ENCODE measurements at places on chromosomes 4 and X.
A peak's percentile ranks its signal among the peaks of the same experiment; 100 is the strongest.

GRCh38 chrX:26050099-26050498, 88.0 kb upstream of the MAGEB18 start:
- no peak for DNase-seq

- peak; percentile 41 for DNase-seq
Observed at GRCh38 chrX:116204932-116205331, 34.4 kb downstream of the AGTR2 start.

GRCh38 chrX:154030266-154030665, 10.6 kb upstream of the IRAK1 start:
- no peak for DNase-seq

DNA sequence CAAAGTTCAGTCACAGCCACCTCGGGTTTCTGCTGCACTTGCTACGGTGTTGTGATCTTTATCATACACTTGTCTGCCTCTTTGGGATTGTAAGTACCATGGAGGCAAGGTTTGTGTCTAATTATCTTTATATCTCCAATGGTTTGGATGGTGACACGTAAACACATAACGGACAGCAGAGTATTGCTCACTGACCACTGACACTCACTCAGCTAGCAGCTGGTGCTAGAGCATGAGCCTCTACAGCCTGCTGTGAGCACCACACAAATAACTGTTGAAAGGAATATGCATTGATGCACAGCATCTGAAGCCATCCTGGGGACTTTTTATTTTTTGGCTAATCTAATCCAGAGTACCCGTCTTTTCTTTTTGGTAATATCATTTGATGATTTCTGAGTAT, 156.0 kb downstream of the DCLK2 start:
- no peak for DNase-seq

GRCh38 chr4:3010577-3010976, 47.2 kb downstream of the GRK4 start:
- DNase-seq = no peak

GRCh38 chr4:74005528-74005927, 7.1 kb upstream of the CXCL5 start:
- DNase-seq = peak; percentile 25

DNA sequence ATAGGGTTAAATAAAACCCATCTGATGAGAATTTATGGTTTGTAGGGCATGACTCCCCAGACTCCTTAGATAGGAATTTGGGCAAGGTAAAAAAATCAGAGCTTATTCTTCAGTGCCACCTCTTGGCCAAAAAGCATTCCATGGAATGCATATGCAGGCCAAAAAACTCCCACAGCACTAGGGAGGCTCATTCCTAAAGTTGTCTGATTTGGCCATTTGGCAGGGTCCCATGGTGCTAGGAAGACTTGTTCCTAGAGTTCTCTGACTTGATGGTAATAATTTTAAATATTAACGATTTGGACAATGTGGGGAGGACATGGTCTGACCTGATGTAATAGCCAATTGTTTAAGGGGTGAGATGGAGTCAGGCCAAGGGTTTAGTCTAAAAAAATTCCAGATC, 93.0 kb downstream of the SPIN4 start:
- no peak for DNase-seq

DNA sequence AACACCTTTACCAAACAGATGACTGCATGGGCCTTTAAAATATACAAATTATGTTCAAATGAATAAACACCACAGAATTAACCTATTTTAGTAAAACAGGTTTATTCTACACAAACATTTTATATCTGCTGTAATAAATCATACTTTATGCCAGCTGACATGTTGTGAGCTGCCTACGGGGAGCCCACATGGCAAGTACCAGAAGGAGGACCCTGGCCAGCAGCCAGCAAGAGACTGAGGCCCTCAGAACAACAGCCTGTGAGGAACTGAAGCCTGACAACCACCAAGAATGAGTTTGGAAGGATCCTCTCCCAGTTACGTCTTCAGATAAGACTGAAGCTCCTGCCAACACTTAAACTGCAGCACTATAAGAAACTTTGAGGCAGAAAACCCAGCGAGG, 377.0 kb downstream of the PDGFC start:
- no peak for DNase-seq

Data from fibroblast of pulmonary artery (primary cell).